ENCODE measurements at places on chromosomes 11 and 22.

DNA sequence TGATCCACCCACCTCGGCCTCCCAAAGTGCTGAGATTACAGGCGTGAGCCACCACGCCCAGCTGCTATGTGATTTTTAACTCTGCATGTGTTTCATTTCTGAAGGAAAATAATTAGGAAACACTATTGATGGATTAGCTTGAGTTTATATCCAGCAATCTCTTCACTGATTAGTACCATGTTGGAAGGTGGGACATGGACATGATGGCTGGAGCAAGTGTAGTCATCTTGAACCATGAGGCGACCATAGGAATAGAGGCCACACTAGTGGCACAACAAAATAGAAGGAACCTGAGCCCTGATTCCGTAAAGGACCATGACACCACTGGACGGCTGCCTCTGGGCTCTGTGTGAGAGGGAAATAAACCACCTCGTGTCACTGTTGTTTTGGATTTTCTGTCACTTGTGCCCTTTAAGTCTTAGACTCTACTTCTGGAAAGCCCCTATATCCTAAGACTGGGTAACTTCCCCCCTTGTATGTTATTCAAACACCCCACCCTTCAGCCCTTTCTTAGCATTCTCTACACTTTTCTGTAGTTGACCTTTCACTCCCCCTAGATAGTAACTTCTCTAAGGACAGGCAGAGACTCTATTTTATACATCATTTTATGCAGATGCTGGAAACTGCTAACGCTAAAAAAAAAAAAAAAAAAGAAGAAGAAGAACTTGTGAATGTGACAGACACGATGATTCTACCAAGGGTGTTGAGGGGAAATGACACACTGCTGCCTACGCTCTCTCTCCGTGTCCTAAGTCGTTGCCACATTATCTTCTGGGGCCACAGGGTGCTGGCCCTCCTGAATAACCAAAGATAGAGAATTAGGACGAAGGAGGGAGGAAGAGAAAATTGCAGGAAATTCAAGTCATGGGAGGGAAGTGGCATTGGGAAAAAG is 2.7 kb upstream of the VPS37C start:
- DNase-seq: no peak

GRCh38 chr11:34278693-34279297 is 79.0 kb downstream of the ABTB2 start:
- DNase-seq: no peak

DNA sequence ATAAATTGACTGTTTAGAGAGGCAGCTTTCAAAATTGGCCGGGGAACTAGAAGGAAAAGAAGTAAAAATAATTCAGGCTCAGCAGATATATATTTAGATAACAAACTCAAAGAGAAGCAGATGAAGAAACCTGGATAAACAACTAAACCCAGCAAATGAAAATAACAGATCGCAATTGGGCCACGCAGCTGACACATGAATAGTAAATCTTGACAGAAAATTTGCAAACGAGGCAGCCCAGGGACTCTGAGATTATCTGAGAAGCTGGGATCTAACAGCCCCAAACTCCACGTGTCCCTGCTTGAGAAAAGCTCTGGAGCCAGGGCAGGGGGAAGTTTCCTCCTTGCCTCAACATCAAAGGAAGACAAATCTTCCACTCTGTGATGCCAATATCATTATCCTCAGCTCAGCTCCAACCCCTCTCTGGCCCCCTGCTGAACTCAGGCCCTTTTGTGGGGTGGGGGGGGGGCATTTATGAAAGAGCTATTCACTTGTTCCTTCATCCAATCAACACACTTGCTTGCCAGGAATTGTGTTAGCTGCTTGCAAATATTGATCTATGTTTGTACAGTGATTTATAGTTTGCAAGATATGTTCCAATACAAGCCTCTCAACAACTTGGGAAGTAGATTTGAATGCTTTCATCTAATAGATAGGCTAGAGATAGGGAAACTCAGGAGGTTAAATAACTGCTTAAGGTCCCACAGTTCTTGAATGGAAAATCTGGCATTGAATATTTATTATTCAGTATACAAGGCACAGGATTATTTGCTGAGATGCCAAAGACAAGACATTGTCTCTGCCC is 72.5 kb upstream of the C11orf87 start:
- DNase-seq: no peak

DNA sequence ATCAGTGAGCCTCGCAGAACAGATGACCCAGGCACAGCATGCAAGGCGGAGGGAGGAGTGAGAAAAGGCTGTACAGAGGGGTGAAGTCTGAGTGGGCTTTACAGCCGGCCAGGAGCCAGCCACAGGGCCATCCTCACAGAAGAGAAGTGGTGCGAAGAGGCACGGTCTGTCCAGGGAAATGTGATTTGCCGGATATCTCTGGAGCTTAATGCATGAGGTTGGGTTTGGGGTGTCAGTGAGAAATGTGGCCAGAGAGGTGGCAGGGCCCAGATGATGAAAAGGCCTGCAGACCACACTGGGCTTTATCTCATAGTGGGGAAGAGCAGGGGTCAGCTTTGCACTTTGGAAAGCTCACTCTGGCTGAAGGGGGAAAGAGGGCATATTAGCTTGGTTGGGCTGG is 255.2 kb downstream of the BUD13 start:
- DNase-seq: no peak

GRCh38 chr22:18146389-18146753 is 3.6 kb upstream of the USP18 start:
- DNase-seq: no peak

DNA sequence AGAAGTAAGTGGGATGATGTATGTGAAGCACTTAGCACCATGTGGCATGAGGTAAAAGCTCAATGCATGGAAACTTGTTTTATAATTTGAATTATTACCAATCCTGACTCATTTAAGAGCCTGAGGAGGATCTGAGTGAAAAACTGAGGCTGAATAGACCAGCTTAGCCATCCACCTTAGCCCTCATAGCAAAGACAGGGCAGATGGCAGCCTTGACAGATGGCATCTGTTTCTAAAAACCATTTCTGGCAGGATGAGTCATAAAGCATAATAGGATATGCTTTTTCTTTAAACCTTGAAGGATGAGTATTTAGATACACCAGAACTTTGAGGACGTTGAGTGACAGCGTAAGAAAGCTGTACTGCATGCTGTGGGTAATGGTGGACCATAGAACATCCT is 61.0 kb upstream of the NAV2 start:
- no peak for DNase-seq

GRCh38 chr11:86124251-86125233 is 55.7 kb upstream of the PICALM start:
- DNase-seq: no peak

DNA sequence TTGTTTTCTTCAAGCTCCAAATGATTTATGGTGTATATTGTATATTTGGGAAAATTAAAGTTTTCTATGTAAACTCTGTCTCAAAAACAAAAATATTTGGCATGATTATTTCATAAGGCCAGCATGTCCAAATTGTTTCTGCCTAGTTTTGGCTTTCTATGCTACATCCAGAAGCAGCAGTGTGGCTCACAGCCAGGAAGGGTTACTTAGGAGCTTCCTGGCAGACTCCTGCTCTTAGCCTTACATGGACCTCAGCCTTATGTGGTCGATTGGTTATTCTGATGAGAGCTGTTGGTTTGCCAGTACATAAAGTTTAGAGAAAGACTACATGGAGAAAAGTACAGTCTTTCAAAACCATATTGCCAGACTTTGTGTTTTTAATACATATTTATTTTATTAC is 297.7 kb upstream of the FAT3 start:
- no peak for DNase-seq

DNA sequence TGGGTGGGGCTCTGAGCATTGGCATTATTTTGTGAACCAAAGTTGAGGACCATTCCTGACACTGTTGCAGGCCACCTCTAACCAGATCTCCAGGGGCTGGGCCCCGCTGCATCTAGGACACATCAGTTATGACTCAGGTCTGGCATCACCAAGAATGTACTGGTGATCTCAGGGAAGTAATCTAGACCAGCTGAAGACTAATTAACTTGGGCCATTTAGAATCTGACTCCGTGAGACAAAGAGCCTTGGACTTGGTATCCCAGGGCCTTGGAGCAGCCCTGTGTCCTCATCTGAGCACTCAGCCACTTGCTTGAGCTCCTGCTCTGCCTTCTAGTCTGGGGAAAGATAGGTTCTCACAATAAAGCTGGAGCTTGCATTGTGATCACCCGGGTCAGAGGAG is 200.6 kb downstream of the KIRREL3 start:
- DNase-seq: no peak

GRCh38 chr11:62128835-62129234 is 5.0 kb downstream of the INCENP start:
- no peak for DNase-seq

GRCh38 chr11:129608711-129609110 is 206.9 kb upstream of the TMEM45B start:
- no peak for DNase-seq

- DNase-seq: no peak
Observed at GRCh38 chr11:1499261-1499890, 12.8 kb upstream of the MOB2 start.

DNA sequence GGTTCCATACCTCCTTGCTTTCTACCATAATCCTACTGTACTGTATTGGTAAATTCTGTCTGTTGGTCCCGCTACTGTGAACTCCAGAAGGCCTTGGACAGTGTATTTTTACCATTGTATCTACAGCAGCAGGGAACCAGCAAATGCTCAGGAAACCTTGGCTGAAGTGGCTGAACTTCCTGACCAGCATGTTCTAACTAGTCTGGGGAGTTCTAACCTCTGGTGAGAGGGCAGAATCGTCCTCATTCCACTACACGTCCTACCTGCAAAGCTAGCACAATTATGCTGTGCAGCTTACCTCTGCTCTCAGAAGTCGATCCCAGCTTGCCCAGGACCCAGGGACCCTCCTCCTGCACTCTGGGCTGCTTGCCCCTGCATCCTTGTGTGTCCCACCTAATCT is 283.1 kb downstream of the TENM4 start:
- no peak for DNase-seq

DNA sequence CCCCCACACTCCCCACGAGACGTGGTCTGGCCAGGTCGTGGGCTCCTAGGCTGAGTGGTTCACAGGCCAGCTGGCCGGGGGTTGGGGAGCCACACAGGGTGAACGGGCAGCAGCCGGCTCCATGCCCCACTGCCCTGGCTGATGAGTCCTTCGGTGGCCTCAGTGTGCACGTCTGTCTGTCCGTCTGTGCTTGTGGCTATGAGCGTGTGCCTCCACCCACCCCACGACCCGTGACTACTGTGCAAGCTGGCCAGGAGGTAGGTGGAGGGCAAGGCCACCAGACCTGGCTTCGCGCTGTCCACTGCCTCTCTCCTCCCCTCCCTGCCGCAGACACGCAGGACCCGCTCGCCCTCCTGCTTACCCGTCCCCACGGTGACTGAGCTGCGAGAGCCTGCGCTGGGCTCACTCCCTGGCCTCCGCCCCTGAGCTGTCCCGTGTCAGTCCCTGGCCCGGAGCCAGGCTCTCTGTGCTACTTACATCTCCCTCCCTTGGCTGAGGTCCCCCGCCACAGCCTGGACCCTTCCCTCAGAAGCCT is 14.1 kb downstream of the CSDC2 start:
- no peak for DNase-seq

GRCh38 chr22:27994481-27995331 is 75.7 kb upstream of the PITPNB start:
- DNase-seq: no peak

GRCh38 chr22:28710576-28711191 is 30.9 kb downstream of the CHEK2 start:
- no peak for DNase-seq
